Urothelium cell line (cell line): ENCODE measurements at places on chromosomes 16 and 17.

DNA sequence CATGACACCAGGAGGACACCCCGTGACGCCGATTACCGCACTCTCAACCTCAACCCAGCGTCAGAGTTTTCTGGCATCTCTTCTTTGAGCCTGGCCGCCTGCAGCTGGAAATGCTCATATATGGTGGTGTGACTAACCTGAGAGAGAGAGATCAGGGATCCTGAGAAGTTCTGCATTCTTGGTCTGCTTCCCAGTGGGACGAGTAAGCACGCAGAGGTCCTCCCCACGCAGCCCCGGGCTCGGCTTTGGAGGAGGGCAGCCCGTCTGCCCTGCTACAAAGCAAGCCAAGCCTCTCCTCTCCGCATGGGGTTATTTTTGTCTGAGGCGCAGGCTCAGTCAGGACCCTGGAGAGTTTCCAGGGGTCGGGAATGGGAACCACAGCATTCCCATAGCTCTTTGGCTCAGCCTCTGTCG is 16.5 kb downstream of the CRISPLD2 start:
- peak; percentile 90 for DNase-seq

GRCh38 chr16:13558752-13559151 is 361.2 kb upstream of the ERCC4 start:
- DNase-seq = no peak

DNA sequence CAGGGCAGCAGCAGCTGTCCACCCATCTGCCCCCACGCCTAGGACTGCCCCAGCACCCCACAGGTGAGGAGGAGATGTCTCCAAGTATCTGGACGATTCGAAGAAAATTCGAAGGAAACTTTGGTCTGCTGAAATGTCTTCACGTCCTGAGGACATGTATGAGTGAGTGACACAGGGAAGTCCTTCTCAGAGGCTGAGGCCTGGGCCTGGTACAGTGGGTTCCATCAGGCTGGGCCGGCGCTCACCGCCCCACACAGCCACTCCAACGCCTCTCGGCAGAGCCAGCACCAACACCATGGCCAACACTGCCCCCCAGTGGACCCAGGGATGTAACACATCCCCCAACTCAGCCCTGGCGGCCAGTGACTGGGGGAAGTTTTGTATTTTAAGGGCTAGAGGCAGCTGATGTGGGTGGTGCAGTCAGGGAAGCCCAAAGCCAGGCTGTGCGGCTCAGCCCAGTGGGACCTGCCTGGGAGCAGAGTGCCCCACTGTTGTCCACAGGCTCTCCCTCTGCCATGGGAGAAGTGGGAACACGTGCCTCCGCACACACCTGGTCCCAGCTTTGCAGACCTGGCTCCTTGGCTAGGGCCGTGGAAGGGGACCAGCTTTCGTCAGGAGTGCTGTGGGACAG is 55.8 kb upstream of the FASN start:
- peak; percentile 91 for DNase-seq

GRCh38 chr16:4862639-4863038 is 15.4 kb downstream of the UBN1 start:
- no peak for DNase-seq

- no peak for DNase-seq
Measured at GRCh38 chr17:59798111-59798510, 90.7 kb downstream of the VMP1 start.

DNA sequence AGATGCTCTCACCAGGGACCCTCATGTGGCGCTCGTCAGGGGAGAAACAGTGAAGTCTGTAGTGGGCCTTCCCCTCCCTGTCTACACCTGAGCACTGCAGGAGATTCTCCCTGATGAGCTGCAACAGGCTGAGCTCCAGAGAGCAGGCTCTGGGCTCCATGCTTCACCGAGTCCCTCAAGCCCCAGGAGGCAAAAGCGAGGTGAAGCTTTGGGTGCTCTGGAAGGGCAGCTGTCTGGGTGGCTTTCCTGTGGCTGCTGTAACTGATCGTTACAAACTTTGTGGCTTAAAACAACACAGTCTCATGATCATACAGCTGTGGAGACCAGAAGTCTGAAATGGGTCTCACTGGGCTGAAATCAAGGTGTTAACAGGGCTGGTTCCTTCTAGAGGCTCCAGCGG is 12.1 kb upstream of the CD300LD start:
- DNase-seq = no peak

GRCh38 chr16:87638736-87639135 is 36.4 kb downstream of the JPH3 start:
- no peak for DNase-seq

DNA sequence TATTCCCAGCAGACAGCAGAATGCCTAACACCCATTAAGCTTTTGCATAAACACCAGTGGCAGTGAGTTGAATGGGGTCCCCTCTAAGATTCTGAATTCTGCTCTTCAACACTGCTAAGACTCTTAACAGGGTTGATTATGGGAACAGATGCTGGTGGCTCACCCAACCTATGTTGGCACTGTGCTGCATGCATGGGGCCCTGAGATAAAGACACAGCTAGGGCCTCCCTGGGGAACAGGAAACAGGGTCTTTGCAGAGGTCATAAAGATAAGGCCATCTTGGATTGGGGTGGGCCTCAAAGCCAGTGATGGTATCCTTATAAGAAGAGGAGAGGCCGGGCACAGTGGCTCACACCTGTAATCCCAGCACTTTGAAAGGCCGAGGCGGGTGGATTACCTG is 190.8 kb downstream of the SLC39A11 start:
- DNase-seq = no peak

DNA sequence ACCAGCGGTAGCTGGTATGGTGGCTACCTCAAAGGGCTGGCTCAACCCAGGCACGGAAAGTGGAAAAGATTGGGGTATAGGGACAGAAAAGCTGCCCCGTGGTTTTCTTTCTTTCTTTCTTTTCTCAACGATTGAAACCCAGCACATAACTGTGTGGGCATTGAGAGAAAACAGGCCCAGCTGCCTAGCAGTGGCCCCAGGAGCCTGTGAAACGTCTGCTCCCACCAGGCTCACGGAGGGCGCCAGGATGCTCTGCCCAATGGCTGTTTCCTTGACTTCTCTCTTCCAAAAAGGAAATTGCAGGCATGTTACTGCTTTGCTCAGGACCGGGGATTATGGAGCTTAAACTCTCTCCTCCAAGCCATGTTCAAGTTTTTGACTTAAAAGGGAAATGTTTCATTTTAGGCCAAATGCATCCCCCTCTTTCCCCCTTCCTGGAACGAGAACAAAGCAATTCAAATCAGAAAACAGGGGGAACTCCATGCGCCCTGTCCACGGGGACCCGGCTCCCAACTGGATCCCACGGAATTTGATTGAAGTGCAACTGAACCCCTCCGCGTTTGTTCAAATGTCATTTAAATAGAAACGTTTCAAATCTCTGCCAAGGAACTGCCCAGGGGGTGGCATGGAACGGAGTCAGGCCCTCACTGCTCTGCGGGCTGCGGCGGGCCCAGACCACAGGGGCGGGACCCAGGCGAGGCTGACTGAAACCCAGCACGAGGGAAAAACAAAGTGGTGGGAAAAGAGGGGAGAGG is 133.5 kb downstream of the RGS9 start:
- DNase-seq = no peak

DNA sequence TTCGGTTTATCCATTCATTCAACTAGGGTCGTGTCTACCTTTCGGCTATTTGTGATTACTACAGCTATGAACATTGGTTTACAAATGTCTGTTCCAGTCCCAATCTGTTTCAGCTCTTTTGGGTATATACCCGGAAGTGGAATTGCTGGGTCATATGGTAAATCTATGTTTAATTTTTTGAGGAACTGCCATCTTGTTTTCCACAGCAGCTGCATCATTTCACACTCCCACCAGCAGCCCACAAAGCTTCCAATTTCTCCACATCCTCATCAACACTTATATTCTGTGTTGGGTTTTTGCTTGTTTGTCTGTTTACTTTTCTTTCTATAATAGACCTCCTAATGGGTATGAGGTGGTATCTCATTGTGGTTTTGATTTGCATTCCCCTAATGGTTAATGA is 48.7 kb upstream of the GINS3 start:
- no peak for DNase-seq
